ENCODE measurements at places on chromosomes 7 and 10. TPM values are rescaled to one million over a fixed set of nuclear protein-coding genes. Genes with fewer than 3 reads are reported as not detected.

DNA sequence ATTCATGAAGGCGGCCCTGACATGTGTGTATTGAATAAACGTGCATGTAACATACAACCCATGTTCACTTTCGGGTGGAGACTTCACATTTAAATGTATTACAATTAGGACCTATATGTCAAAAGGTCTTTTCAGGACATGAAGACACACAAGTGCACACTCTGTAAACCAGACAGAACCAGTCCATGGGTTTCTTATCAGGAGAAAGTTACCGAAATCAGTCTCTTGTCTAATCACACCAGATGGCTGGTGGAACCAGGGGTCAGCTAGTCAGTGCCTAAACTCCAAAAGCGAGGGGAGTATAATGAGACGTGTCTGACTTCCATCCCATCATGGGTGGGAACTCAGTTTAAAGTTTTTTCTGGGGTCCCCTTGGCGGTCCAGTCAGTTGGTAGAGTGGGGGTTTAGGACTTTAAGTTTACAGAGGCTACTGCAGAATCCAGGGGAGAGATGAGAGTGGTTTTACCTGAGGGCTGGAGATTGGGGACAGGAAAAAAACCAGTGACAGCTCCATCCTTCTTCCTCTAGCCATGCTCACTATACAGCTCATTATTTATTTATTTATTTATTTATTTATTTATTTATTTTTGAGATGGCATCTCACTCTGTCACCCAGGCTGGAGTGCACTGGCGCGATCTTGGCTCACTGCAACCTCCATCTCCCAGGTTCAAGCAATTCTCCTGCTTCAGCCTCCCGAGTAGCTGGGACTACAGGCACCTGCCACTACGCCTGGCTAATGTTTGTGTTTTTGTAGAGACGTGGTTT, 251.3 kb upstream of the LYZL1 start:
- DNase-seq, result no peak

OR6V1 gene
- total RNA-seq, result not detected

DNA sequence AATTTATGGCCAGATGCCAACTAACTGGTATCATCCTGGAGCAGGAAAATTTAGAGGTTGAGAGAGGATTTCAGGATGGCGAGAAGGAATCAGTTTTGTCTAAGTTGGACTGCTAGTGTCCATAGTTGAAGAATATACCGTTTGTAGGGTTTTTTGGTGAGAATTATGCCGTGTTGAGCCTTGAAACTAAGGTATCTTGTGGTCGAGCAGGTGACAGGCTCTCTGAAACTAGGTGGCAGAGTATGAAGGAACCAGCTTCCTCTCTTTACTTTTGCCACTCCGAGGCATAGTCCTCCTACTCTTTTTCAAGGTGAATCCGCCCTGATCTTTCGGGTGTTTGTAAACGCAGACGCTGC, 9.7 kb downstream of the MDFIC start:
- no peak for DNase-seq

- DNase-seq, result no peak
Measured at GRCh38 chr7:5491251-5492019, 67.8 kb upstream of the TNRC18 start.

SORCS1 gene
- total RNA-seq, result 1.1 TPM

GRCh38 chr7:50270531-50271018, 33.9 kb upstream of the IKZF1 start:
- DNase-seq, result no peak
